Activated CD4-positive, CD25-positive, alpha-beta regulatory T cell treated with anti-CD3 and anti-CD28 coated beads, Interleukin-2, amount 50 U/mL, for 72 hours (primary cell): ENCODE measurements at places on chromosomes 3 and 15.
A peak's percentile ranks its signal among the peaks of the same experiment; 100 is the strongest.

DNA sequence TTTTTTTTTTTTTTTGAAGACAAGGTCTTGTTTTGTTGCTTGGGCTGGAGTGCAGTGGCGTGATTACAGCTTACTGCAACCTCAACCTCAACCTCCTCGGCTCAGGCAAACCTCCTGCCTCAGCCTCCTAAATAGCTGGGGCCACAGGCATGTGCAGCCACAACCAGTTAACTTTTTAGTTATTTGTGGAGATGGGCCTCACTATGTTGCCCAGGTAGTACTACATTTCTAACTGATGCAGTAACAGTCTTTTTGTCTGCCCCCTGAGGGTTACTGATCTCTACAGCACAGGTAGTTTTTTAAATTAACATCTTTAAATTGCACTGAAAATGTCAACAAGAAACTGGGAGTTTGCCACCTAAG lies 3.4 kb upstream of the LMLN start:
- no peak for DNase-seq

DNA sequence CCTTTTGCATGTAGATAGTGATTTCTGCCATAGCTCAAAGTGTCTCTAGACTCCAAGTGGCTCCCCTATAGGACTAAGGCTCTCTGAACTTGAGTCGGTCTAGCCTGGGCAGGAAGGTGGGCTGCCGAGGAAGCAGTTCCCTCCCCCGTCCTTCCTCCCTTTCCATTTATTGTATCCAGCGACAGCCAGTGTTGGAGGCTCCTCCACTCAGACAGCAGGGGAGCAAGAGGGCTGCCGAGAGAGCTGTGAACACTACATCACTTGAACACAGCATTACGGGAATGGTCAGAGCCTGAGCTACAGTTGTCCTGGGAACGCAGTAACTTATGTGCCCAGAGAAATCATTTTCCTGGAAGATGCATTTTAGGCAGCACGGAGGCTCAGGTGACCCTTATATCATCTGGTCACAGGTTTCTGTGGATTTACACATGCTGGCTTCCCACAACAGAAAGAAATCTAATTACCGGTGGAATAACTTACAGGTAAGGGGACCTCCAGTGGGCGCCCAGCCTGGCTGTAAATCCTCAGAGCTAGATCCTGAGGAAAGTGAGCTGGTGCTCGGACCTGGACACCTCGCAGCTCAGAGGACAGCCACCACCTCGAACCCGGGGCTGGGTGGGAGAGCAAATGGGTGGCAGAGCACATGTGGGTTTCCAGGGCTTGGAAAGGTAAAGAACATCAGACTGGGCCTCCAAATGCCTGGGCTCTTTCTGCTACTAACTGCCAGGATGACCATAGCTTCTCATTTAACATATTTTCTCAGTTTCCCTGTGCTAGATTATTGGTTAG lies 197.1 kb downstream of the UACA start:
- DNase-seq, result no peak

GRCh38 chr3:107660306-107660976 lies 137.7 kb downstream of the BBX start:
- DNase-seq, result no peak

GRCh38 chr15:92453607-92454006 lies 59.9 kb downstream of the ST8SIA2 start:
- no peak for DNase-seq

GRCh38 chr3:157081626-157082210 lies 78.2 kb downstream of the CCNL1 start:
- DNase-seq, result peak; percentile 89

- no peak for DNase-seq
Observed at GRCh38 chr3:61894988-61895935, 333.9 kb downstream of the PTPRG start.

GRCh38 chr15:49460411-49460941 lies 37.4 kb downstream of the FGF7 start:
- DNase-seq, result no peak

- no peak for DNase-seq
Observed at GRCh38 chr3:163218336-163218735, 1721.7 kb downstream of the OTOL1 start.

GRCh38 chr3:133871368-133872090 lies 24.2 kb downstream of the RAB6B start:
- DNase-seq, result no peak

DNA sequence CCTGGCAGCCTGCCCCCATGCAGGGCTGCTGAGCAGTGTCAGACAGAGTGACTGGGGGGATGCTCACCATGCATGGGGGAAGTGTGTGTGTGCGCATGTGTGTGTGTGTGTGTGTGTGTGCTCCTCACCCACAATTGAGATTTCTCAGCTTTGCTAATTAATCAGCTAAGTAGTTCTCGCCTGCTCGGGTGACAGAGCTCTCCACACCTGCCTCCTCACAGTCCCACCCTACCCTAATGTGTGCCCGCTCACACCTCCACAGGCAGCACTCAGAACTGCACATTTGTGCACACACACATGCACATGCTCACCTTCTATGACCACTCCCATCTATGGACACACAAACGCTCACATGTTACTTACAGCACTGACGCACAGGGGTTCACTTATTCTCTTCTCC lies 37.3 kb downstream of the CACNA2D2 start:
- DNase-seq, result no peak

- no peak for DNase-seq
Observed at GRCh38 chr3:189507856-189508255, 123.3 kb upstream of the TP63 start.

- DNase-seq, result no peak
Observed at GRCh38 chr15:95975212-95975611, 355.3 kb upstream of the NR2F2 start.

- no peak for DNase-seq
Observed at GRCh38 chr3:167559924-167560323, 86.1 kb upstream of the SERPINI2 start.

- no peak for DNase-seq
Observed at GRCh38 chr3:109643590-109643989, 306.2 kb upstream of the DPPA4 start.

DNA sequence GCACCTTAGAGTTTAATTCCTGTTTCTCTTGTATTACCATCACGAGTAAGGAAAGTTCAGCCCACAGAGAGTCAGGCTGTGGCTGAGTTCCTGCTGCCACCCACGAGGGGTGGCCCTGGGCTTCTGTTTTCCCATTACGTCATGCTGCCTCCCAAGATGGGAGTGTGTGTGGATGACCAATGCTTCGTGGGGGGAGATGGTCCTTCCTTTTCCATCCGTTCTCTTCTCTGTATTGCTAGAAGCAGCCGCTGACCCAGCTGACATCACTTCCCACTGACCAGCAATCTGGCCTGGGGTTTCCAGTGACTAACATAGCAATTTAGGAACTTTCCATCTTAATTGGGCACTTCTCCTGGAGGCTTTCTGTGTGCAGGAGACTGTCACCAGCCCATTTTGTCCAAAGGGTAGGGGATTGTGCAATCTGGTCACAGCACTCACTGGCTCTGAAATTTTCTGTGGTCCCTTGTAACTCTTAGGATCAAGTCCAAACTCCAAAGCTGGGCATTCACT lies 9.3 kb downstream of the IRAK2 start:
- no peak for DNase-seq

DNA sequence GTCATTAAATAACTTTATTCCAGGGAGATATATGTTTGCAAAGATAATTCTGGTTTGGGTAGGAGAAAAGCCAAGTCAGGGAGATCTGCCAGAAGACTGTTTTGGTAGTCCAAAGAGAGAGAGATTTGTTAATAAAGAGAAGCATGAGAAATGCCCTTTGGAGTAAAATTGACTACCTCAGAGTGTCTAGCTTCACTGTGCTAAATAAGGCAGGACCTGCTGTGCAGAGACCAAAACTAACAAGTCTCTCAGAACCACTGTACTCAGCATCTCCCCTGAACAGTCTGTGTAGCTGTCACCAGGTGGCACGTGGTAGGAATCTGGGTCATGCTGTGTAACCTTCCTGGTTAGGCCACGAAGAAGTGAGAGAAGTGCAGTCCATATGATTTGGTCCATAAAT lies 31.6 kb upstream of the SLC35G2 start:
- no peak for DNase-seq
